Left forelimb (tissue), 1 donor: ENCODE measurements at places on chromosomes 16 and 17.
A peak's percentile ranks its signal among the peaks of the same experiment; 100 is the strongest.

GRCh38 chr16:247027-247426 is 12.4 kb downstream of the FAM234A start:
- DNase-seq: no peak

DNA sequence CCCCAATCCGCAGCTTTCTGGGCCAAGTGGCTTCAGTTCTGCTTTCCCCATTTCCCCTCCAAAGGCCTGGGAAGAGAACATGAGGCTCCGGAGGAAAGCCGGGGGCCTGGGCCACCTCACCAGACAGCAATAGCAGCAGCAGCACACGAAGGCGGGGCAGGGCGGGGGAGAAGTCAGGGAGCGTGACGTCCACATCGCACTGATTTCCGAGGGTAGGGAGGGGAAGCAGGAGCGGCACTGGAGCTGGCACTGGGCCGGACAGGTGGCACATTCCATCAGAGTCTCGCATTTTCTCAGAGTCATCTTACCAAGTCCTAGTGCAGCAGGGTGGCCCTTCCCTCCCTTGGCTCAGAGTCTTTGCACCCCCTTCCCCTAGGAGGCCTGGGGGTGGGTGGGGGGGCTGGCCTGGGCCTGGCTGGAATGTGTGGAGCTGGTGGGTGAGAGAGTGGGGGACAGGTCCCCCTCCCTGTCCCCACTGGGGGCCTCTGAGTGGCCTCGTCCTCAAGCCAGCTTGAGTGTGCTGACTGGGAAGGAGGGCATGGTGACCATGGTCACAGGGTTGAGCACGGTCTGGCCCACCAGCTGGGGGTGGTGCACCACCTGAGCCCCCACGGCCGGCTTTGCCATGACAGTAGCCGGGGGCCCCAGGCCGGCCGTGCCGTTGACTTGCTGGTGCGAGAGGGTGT is 14.3 kb downstream of the MNT start:
- no peak for DNase-seq

DNA sequence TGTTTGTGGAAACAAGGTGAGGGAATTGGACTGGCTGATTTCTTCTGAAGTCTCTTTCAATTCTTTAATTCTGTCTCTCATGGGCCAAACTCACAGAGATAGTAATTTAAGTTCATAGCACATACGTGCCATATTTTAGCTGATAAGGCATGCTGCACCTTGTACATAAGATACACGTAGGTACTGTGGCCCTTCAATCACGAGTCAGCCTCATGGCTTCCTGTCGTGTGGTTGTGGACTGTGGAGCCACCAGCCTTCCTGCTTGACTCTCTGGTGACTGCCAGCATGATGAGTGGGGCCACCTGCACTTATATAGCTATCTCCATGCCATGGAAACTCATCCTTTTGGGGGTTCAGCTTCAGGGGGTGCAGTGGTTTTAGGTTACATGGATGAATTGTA is 25.1 kb downstream of the KSR1 start:
- no peak for DNase-seq

DNA sequence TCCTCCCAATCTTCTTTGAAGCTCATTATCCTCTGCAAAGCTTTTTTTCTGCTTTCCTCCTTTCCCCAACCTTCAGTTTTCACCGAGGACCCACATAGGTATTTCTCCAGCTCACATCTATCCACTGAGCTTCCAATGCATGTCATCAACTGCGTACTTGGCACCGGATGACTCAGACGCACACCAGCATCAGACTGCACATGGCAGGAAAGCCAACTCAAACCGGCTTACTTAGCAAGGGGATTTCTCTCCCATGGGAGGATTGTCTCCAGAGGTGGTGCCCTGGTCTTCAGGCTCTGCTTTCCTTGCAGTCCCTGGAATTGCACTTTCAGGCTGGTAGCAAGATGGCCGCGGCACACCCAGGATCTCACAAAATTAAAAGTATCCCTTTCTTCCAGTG is 1.7 kb upstream of the AKTIP start:
- no peak for DNase-seq

- DNase-seq: no peak
Measured at GRCh38 chr17:80937462-80938381, 53.9 kb upstream of the CHMP6 start.

GRCh38 chr17:10631048-10631700 is 25.9 kb downstream of the MYH3 start:
- no peak for DNase-seq

GRCh38 chr16:35690413-35690812 is 2231.0 kb downstream of the TP53TG3F start:
- no peak for DNase-seq

DNA sequence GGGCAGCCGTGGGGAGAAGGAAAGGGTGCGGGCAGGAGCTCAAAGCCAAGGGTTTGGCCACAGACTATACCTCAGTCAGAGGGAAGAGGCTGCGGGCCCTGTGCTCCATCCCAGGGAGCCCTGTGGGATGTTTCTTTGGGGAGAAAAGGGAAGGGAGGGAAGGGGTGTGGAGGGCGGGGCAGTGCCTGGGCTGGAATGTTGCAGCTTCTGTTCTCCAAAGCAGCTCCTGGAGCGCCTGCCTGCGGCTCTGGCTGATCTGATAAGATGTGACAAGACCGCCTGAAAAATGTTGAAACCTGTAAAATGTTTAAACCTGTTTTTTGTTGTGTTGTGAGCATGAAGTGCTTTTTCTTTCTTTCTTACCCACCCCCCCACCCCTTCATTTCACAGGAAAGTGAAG is 32.8 kb downstream of the WNT3 start:
- DNase-seq: no peak

DNA sequence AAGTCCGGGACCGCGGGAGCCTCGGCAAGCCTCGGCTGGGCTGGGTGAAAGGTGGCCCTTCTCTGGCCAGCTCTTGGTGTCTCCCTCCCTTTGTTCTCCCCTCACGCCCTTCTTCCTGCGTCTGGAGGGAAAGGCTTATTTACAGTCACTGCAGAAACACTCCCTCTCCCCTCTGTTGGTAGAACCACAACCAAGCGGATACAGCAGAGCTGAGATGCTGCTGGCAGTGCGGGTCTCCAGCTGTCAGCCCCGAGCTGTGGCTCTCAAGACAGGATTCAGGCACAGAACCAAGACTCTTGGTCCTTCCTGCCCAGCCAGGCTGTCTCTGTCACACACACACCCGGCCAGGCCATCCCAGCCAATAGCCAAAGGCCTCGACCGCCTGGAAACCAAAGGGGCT is 133.3 kb downstream of the ENGASE start:
- no peak for DNase-seq

- DNase-seq: no peak
Measured at GRCh38 chr17:49891271-49891670, 43.4 kb upstream of the TAC4 start.

GRCh38 chr17:64004903-64005733 is 7.0 kb downstream of the PRR29 start:
- DNase-seq: no peak

GRCh38 chr17:67162771-67163170 is 82.2 kb downstream of the HELZ start:
- no peak for DNase-seq

- no peak for DNase-seq
Measured at GRCh38 chr16:1923299-1924034, 5.3 kb upstream of the HS3ST6 start.

- DNase-seq: no peak
Measured at GRCh38 chr16:976389-976931, 5.1 kb upstream of the SOX8 start.

- no peak for DNase-seq
Measured at GRCh38 chr17:67993998-67994361, 2.3 kb downstream of the C17orf58 start.

- DNase-seq: no peak
Measured at GRCh38 chr16:72811876-72812275, 236.1 kb downstream of the ZFHX3 start.

DNA sequence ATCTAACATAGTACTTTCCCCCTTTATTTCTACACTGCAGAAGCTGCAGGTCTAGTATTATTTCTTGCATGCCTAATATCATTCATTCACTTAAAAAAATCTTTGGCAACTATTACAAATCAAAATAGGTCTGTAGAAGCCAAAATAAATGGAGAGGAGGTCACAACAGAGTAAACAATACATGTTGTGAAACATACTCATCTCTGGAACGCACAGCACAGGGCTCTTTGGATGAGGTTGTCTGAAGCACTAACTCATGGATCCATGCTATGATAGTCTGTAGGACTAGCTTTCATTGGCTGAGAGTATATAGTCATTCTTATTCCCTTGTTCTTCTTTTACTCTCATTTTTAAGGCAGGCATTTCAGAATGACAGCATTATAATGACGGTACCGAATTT is 21.3 kb downstream of the MYO1D start:
- no peak for DNase-seq

DNA sequence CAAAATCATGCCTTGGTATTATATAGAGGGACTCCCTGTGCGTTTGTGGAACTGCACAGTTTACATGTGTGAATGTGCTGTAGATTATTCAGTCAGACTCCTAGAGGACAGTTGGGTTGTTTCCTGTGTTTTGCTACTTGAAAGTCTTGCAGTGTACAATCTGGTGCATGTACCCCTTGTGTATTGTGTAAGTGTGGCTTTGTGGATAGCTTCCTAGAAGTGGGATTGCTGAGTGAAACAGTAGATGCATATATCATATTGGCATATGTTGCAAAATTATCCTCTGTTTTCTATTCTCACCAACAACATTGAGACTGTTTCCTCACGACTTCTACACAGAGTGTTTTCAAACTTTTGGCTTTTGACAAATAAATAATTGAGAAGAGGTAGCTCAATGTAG is 263.7 kb downstream of the MAP2K6 start:
- DNase-seq: no peak

GRCh38 chr16:83509316-83509715 is 298.5 kb upstream of the HSBP1 start:
- no peak for DNase-seq

- DNase-seq: no peak
Measured at GRCh38 chr17:31491376-31492131, 100.1 kb downstream of the RAB11FIP4 start.

- no peak for DNase-seq
Measured at GRCh38 chr17:75945211-75945610, 4.4 kb upstream of the FBF1 start.

- DNase-seq: no peak
Measured at GRCh38 chr17:81573794-81574642, 21.9 kb upstream of the FAAP100 start.

DNA sequence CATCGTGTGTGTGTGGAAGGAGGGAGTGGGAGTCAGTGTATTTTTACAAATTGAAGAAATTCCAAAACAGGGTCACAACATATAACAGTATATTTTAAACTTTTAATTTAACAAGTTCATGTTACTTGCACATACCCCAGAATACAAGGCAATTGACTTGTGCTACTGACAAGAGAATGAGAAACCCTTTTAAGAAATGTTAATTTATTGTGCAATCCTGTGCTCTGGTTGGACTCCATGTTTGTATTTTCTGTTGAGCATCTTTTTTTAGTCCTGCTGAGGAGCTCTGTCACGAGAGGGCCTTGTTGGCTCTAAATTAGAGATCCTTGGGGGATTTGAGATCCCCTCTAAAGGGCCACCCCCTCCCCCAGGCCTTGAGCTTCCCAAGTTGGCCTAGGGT is 1.1 kb upstream of the EMP2 start:
- DNase-seq: no peak

- DNase-seq: no peak
Measured at GRCh38 chr16:537415-538335, 10.2 kb downstream of the CAPN15 start.

GRCh38 chr16:19153876-19154275 is 14.2 kb upstream of the SYT17 start:
- no peak for DNase-seq

DNA sequence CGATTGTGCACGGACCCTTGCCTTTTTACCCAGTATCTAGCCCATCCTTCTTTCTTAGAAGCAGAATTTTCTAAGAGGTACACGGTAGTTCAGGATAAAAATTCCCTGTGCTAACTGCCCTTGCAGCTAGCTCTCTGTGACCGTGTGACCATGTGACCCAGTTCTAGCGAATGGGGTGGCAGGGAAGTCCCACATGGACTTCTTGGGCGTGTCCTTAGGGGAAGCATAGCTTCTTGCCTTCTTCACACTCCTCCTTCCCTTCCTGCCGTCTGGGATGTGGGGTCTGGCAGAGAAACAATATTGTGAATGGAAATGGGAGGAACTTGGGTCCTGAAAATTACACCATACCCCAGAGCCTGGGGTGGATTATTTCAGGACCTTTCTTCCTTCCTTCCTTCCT is 670.7 kb downstream of the MAF start:
- DNase-seq: no peak

DNA sequence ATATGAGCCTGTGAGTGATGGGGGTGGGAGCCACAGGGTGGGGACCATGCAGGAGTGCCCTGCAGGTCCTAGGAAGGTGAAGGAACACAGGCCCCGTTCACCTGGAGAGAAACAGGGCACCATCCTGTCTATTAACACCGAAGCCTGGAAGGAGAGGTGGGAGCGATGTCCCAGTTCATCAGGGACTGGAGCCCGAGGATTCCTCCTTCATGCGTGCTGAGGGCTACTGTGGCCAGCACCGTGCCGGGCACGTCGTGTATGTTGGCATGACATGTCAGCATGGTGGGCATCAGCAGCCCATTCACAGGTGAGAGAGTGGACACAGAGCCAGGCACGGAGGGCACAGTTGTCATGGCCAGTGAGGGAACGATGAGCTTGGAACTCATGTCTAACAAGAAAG is 1.4 kb downstream of the WFIKKN2 start:
- no peak for DNase-seq

GRCh38 chr17:48004983-48005382 is 32.6 kb downstream of the COPZ2 start:
- DNase-seq: no peak

DNA sequence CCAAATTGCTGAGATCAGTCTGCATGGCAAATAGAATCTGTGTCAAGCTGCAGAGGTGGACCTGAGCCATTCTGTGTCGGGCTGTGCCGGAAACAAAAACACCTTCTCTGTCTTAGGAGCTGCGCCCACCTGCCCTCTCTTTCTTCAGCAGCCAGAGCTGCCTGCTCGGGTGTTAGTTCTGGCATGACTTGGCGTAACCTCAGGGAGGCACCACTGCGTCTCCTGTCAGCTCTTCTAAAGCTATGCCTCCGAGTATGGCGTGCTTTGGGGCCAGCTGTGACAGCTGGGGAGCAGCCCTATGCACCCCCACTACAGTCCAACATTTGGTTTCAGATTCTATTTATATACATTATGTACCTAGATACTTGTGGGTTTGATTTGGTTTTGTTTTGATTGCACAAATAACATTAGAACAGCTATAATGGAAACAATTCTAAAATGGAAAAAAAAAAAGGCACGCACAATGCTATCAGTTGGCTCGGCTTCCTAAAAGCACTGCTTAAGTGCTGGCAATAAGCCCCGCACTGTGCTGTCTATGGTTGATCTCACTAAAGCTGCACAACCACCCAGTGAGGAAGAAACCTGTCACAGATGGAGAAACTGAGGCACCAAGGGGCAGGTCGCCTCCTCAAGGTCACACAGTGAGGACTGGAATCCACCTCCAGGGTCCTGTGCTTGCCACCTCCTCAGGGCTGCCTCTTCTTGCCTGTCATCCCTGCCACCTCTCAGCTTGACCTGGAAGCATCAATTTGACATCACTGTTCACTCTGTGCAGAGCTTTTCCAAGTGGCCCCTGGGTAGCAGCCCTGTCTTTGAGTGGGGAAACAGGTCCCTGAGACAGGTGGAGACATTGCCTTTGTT is 18.7 kb upstream of the ADGRG1 start:
- DNase-seq: peak; percentile 55
